ENCODE measurements at places on chromosomes 16 and 17.

DNA sequence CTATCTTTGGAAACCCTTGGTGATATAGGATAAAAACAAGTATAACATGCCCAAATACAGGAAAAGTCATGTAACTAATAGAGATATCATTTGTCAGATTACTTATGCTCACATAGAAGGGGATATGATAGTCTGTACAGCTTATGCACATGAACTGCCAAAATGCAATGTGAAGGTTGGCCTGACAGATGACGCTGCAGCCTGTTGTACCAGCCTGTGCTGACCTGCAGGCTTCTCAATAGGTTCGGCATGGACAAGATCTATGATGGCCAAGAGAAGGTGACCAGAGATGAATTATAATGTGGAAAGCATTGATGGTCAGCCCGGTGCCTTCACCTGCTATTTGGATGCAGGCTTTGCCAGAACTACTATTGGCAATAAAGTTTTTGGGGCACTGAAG is 12.7 kb downstream of the WFIKKN2 start:
- no peak for DNase-seq

DNA sequence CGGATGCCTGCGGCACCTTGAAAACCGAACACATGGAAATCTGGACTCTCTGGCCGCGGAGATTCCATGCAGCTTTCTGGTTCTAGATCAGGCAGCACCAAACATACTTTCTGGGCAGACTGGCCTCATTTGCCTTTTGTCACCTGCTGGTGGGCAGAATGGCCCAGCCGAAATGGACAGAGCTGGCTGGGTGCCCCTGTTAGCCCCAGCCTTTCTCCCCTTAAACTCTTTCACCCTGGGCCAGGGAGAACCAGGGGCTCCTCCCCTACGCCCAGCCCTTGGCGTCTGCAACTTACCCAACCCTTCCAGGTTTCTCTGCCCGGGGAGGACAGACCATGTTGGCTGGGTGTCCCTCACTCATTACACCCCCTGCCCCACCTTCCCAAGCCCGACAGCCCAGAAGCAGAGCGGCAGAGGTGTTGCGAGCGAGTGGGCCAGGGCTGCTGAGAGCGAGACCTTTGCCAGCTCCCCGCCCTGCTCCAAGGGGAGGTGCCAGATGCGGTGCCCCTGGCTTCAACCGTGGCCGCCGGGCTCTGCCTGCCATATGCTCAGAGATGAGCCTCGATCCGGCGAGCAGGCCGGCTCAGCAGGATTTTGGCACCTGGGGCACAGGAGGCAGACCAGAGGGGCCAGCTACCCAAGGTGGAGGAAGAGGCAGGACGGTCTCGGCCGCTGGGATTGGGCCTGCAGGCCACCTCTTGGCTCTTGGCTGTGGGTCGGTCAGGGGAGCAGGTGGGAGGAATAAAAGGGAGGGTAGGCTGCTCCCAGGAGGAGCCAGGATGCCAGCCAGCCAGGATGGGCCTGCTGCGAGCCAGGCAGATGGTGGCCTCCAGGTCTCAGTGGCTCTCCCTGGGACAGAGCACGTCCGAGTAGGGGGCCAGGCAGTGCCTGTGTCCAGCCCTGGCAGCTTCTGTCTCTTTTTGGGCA is 191.3 kb downstream of the NTN1 start:
- DNase-seq: no peak

DNA sequence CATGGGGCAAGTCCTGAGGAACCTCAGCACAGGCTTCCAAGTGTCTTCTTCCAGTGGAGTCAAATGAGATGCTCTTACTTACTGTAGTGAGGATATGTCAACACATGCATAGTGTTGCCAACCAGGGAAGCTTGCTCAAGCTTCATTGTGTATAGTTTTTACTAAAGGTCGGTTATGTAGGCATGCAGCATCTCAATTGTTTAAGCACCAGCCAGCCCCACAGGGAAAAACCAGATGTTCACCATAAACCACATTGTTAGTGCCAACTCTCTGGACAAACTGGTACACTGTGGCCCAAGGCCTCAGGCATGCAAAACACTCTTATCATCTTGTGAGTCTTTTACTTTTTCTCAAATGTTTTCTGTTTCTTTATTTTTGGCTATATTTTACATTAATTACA is 152.1 kb downstream of the PHKB start:
- DNase-seq: no peak

DNA sequence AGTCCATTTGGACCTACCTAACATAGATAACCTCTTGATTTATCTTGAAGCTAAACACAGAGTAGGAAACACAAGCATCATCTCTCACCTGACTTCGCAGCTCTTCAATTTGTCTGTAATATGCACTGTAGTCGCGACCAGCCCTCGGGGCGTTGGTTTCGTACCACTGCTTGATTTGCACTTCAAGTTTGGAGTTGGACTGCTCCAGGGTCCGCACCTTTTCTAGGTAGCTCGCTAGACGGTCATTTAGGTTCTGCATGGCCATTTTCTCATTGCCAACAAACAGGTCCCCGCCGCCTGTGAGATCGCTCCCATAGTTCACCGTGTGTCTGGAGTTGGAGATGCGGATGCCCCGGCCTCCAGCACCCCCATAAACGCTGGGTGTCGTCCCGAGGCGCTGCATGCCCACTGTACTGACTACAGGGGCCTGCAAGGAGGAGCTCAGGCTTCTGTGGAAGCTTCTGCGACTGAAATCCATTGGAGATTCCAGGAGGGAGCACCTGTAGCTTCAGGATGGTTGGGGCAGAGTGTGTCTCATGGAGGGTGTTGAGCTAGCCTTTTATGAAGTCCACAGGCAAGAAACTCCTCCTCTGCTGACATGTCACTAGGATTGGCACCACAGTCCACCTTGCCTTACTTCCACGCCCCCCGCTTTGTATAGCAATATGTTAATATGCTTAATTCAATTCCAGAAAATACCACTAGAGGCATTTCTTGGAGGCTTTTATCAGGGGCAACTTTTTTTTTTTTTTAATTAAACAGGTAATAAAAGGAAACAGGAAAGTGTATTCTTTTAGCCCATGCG is at the start of gene KRT20:
Gene KRT20 (minus strand): TSS at position 535 of the 805 bp plus-strand sequence. CDS start 57 bp downstream, at position 478.
- DNase-seq: no peak

DNA sequence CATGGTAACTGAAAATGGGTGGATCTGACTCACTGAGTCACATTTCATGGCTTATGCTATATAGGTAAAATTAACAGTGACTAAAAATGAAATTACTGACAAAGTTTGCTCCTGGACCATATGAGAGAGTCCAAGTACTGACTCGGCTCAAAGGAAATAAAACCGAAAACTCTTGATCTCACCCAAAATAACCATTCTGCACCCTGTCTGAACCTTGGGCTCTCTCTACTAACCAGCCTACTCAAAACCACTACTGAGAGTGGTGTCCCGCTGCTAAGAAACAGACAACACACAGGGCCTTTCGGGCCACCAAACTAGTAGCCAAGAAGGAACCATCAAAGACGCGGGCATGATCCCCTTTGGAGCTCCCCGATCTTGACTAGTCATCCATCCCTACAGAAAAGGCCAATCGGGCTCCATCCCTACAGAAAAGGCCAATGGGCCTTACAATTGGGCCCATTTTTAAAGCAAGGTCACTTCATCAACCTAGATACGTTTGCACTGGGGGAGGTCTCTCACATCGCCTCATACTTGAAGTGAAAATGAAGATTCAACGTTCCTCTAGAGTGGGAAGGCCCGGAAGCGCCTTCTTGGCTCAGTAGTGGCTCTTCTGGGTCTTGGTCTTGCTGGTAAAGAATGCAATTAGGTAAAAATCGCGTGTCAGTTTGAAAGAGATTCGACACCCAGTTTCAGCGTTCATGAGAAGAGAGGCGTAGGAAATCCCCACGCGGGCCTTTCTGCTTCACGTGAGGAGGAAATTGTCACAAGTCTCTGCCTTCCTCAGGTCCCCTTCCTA is 720 bp upstream of the ZPBP2 start:
- DNase-seq: no peak

GRCh38 chr16:86504315-86505184 is 5.8 kb upstream of the FOXF1 start:
- no peak for DNase-seq

GRCh38 chr16:86089334-86089900 is 190.5 kb downstream of the IRF8 start:
- DNase-seq: no peak

- no peak for DNase-seq
Observed at GRCh38 chr16:11006656-11007055, 62.3 kb downstream of the CLEC16A start.

GRCh38 chr16:81060576-81061306 is 16.3 kb downstream of the C16orf46 start:
- DNase-seq: no peak

- DNase-seq: no peak
Observed at GRCh38 chr16:2813771-2814221, 3.2 kb upstream of the PRSS21 start.

- no peak for DNase-seq
Observed at GRCh38 chr16:11794447-11794846, 2.6 kb downstream of the ZC3H7A start.

GRCh38 chr16:16027728-16028310 is 78.4 kb downstream of the ABCC1 start:
- DNase-seq: no peak

Data from amniotic stem cell (primary cell).